Astrocyte of the hippocampus (primary cell): ENCODE measurements at places on chromosomes 4 and X.

GRCh38 chr4:88697141-88697540, 488 bp downstream of the NAP1L5 start:
- DNase-seq = peak; percentile 31

DNA sequence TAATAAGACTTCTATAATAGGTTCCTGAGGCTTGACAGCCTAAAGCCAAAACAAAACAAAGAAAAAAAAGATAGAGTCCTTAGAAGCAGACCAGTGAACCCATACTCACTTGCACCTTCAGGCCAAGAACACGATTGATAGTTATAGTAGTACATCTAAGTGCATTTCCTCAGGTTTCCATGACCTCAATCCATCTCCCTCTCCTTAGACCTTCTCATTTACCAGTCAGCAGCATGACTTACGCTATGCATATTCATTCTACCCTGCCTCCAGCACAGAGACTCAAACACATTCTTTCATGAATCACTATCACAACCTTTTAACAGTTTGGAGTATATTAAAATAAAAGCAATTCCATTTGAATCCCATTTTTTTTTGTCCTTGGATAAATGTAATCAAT, 855.6 kb downstream of the CCSER1 start:
- DNase-seq = peak; percentile 25

DNA sequence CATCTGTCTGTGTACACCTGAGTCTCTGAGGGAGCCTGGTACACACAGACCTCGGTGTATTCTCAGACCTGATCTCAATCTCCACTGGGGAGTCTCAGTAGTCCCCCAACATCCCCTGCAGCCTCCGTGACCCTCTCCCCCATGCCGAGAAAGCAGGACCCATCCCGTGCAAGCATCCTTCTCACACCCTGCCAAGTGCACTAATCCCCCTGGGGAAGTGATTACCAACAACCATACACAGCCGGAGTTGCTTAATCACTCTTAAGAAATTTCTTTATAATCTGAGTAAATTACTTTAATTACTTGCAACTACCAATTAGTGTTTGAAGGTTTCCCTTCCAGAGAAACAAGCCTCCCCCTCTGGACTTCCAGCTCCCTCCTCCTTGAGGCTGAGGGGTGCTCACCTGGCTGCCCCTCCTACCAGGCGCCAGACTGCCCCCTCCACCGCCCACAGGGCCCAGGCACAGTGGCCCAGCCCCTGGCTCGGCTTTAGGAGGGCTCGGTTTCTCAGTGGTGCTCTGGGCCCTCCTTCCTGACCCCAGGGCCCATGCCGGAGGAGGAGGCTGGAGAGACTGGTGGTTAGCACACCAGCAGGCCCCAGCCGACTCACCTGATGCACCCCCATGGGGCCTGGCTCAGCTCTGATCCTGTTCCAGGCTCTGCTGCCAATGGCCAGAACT, 43.8 kb downstream of the PJA1 start:
- no peak for DNase-seq

DNA sequence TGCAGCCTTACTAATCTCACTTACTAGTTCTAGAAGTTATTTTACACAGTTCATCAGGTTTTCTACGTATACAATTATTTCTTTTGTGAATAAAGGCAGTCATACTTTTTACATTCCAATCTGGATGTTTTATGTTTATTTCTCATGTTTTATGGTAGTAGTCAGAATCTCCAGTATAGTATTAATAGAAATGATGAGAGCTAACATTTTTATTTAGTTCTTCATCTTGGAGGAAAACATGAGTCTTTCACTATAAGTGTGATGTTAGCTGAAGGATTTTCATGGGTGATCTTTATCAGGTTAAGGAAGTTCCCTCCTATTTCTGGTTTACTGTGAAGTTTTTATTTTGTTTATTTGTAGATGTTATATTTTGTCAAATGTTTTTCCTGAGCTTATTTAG, 256.1 kb upstream of the GIMD1 start:
- no peak for DNase-seq

- peak; percentile 79 for DNase-seq
Measured at GRCh38 chr4:86043755-86044592, 315.9 kb downstream of the MAPK10 start.

DNA sequence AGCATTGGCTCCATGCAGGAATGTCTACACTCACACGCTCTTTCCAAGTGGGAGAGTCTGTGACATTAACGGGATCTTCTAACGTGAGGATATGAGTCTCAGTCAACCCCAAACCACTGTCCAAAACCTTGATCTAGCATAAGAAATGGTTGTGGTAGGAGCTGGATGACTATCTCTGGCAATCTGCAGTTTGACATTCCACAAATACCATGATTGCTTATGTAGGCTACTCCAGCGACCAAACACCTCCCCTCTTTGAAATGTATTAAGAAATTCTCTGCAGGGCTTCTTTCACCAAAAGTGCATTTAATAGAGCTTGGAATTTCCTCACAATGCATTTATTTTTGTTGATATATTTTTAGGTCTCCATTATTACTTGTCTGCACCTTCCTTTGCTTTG, 14.1 kb upstream of the STX18 start:
- DNase-seq = peak; percentile 89

GRCh38 chrX:109710181-109710580, 22.9 kb downstream of the ACSL4 start:
- no peak for DNase-seq

GRCh38 chrX:130734713-130735112, 168.3 kb downstream of the ENOX2 start:
- no peak for DNase-seq

DNA sequence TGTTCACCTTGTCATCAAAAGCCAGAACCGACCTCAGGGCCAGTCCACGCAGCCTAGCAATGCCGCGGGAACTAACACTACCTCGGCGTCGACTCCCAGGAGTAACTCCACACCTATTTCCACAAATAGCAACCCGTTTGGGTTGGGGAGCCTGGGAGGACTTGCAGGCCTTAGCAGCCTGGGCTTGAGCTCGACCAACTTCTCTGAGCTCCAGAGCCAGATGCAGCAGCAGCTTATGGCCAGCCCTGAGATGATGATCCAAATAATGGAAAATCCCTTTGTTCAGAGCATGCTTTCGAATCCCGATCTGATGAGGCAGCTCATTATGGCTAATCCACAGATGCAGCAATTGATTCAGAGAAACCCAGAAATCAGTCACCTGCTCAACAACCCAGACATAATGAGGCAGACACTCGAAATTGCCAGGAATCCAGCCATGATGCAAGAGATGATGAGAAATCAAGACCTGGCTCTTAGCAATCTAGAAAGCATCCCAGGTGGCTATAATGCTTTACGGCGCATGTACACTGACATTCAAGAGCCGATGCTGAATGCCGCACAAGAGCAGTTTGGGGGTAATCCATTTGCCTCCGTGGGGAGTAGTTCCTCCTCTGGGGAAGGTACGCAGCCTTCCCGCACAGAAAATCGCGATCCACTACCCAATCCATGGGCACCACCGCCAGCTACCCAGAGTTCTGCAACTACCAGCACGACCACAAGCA, 898 bp downstream of the UBQLN2 start:
- DNase-seq = peak; percentile 65

GRCh38 chrX:22186165-22186564, 86.5 kb upstream of the CBLL2 start:
- no peak for DNase-seq

DNA sequence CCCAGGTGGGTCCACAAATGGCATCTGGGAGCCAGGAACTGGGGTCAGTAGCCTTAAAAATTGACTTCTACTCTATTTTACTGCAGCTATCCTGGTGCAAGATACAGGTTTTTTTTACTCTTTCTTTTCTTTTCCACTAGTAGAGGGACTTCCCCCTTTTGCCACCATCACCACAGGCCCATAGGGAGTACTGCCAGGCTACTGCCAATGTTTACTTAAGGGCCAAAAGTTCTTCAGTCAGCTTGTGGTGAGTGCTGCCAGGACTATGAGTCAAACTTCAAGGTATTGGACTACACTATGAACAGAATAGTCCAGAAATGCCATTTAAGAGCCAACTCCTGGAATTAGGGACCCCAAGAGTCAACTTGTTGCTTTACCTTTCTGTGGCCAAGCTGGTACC, 94.7 kb downstream of the EDA2R start:
- DNase-seq = no peak

DNA sequence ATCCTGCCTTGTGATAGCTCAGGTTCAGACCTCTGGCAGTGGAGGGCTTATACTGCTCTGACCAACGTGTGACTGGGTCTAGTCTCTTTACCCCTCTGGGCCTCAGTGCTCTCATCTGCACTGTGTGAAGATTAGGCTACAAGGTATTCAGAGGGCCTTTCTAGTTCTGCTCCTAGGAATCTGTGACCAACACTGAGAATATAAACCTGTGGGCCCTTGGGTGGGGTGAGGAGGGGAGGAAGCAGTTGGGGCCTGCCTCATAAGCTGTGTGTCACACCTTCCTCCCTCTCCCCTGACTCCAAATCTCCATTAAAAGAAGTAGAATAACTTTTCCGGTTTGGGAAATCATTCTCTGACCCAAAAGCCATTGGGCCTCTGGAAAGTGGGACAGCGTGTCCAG, 66.3 kb upstream of the MSN start:
- no peak for DNase-seq

DNA sequence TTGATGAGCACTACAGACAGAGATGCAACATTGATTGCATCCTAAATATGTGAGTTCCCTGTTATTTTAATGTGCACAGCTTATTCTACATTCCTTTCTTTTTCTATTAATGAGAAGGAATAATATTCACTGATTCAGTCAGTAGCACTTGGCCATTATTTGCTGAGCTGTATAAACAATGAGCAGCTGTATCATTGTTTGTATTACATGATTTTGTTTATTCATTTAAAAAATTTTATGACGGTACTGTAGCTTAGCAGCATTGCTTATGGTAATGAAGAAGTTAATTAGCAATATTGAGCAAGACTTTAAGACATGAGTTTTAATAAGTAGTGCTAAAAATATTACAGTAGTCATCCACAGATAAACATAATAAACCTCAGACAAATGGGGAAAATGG, 582.0 kb downstream of the ADGRL3 start:
- DNase-seq = no peak

DNA sequence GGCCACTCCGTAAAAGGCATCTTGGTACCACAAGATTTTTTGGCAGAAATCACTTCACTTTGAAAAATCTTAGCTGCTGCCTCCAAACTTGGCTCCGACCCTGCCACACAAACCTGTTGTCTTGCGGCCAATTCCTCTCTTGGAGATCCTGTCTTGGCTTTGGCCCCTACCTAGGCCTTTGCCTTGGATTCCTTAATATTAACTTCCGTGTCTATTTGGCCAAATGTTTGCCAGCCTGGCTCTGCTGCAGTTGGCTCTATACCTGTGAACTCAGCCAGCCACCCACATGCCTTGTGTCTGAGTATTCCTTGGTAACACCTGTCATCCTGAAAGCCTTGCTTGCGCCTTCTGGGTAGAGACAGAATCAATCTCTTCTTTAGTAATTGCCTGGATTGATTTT, 12.5 kb downstream of the GRXCR1 start:
- DNase-seq = no peak

DNA sequence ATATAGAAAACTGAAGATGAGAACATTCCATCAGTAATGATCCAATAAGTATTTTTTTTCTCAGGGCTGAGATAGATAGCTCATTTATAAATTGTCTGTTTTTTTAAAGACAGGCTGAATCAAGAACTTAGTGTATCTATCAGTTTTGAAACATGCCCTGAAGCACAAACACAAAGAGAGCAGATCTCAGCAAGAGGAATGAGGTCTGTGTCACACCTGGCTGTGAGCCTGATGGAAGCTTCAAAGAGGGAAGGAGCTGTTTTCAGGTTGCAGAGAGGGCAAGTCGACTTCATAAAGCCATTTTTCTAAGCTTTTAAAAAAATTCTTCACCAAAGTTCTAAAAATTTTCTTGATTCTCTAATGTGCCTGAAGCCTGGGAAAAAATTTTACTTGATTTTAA, 434.9 kb downstream of the PDGFC start:
- peak; percentile 70 for DNase-seq

GRCh38 chr4:24624381-24624780, 40.0 kb upstream of the DHX15 start:
- no peak for DNase-seq

- no peak for DNase-seq
Measured at GRCh38 chr4:145912376-145912775, 26.2 kb downstream of the ZNF827 start.

DNA sequence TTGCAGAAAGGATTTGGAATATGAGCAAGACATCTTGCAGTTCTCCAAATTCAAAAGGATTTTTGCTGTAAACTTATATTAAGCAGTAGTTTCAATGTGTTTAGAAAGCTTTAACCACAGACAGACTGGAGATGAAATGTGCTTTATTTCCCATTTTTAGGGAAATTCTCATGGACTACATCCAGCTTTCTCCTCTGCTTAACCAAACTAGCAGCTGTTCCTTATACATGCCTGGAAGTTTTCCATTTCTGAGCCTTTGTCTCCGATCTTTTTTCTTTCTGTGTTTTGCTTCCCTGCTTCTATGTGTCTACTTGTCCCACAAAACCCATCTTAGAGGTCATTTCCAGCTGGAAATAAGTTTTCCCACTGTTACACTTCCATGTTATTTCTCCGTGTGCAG, 41.6 kb downstream of the TMA16 start:
- no peak for DNase-seq

- peak; percentile 31 for DNase-seq
Measured at GRCh38 chr4:137678796-137679195, 146.5 kb upstream of the PCDH18 start.

- DNase-seq = no peak
Measured at GRCh38 chr4:40837094-40837870, 87.5 kb downstream of the NSUN7 start.

GRCh38 chr4:3217266-3217665, 31.7 kb upstream of the MSANTD1 start:
- no peak for DNase-seq

DNA sequence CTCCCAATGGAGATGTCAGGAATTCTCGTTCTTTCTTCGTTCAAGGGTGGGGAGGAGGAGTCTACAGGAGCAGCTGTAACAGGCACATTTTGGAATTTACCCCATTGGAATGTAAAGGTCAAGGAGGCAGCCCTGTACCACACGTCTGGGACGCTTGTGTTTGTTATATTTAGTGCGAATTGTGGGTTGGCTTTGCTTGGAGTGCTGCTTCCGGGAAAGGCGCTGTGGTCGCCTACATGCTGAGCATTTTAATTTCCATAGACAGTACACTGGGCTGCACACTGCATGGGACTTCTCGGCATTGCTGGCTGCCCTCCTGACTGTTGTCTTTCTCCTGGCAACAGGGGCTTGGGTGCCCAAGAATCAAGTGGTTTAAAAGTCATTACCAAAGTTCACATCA, 12.8 kb downstream of the GYG2 start:
- DNase-seq = peak; percentile 44

- no peak for DNase-seq
Measured at GRCh38 chr4:147987252-147987651, 255.4 kb downstream of the ARHGAP10 start.

DNA sequence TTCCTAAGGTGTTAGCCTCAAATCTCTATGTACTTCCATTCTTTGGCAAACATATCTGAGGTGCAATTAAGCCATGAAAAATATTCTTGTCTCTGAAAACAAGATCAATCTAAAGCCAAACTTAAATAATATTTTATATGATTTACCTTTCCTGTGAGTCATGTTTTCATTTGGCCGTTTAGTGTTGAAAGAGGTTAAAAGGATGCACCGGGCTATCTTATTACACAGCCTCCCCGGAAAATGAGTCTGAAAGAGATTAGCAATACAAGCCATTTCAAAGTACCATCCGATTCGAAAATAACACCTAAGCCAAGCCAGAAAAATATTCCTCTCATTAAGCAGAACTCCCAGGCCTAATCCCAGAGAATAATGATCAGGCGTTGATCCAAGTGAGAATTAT, 161.5 kb upstream of the EPHA5 start:
- DNase-seq = no peak

- peak; percentile 68 for DNase-seq
Measured at GRCh38 chrX:154490021-154490413, 412 bp downstream of the SLC10A3 start.

GRCh38 chr4:76965866-76966579, 16.5 kb downstream of the SEPTIN11 start:
- DNase-seq = no peak
